ENCODE measurements at places on chromosomes 4 and X. TPM values are rescaled to one million over a fixed set of nuclear protein-coding genes. Genes with fewer than 3 reads are reported as not detected.
A peak's percentile ranks its signal among the peaks of the same experiment; 100 is the strongest.

MAGEA12 gene
- not detected for total RNA-seq

RBM47 gene
- 0.86 TPM for total RNA-seq

FAM3A gene
- 23.5 TPM for total RNA-seq

CDX4 gene
- total RNA-seq, result not detected

GRCh38 chr4:87046121-87046551 is 111.3 kb downstream of the AFF1 start:
- peak; percentile 58 for DNase-seq

DNA sequence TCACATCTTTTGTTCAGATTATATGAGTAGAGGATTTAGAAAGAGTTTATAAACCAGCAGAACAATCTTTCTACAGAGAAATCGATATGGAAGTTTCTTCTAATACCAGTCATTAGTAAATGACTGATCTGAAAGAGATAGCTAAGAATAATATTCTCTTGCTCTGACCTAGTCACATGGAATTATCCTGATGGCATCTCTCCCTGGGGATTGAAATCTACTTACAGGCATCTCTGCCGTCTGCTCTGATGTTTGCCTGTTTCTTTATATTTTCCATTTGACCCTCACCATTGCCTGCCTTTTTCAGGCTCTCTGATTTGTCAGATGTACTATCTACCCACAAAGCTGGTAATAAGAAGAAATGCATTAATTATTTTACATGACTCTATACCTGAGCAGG is 1157.3 kb downstream of the PCDH7 start:
- DNase-seq, result no peak

DNA sequence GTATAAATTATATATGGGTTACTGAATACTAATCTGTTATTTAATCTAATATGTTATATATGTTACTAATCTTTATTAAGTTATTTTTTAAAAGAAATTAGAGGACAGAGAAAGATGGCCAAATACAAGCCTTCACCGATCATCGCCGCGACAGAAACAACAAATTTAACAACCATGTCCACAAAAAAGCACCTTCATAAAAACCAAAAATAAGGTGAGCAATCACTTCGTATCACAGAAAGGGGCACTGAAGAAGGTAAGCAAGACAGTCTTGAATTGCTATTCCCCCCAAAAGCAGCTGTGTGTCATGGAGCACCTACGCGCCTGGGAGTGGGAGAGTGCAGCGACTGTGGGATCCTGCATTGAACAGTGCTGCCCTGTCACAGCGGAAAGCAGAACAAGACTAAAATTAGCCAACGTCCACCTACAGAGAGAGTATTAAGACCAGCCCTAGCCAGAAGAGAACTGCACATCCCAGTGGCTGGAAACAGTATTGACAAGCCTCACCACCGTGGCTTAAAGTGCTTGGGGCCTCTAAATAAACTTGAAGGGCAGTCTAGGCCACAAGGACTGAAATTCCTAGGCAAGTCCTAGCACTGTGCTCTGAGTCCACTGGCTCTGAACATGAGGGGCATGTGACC is 38.5 kb downstream of the LRBA start:
- DNase-seq, result no peak

Measured in fibroblast of villous mesenchyme (primary cell).